ENCODE measurements at places on chromosomes 1 and 21.

- DNase-seq, result no peak
These were observed 218.7 kb downstream of the FMN2 start for GRCh38 chr1:240310226-240310925.

DNA sequence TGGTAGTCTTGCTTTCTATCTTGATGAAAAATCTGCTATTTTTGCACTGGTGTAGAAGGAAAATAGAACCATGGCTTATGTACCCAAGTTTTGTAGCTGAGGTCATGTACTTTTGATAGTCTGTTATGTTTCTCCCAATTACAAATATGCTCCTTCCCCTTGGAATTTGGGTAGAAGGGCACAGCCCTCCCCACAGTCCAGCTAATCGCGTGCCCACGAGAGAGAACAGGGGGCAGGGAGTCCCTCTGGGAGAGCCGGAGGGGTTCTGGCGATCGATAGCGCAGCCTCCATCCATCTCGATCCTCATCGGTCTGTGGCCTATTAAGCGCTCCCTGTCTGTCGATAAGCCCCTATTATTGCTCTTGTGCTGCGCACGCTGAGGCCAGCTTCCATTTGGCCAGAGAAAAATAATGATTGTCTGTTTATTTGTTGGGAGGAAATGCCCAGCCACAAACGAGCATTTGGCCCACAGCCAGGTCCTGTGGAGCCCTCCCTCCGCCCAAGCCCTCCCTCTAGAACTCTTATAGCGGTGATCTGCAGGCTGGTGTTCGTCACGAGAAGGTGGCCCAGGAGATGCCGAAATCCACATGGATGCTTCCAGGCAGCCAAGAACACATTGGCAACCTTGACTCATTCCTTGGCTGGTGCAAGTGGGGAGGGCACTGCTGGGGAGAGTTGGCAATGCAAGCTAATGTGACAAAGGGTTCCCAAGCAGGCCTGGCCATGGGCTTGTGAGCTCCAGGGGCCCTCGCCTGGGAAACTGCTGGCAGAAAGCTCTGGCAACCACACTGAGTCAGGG, 134.7 kb upstream of the TNR start:
- DNase-seq, result no peak

DNA sequence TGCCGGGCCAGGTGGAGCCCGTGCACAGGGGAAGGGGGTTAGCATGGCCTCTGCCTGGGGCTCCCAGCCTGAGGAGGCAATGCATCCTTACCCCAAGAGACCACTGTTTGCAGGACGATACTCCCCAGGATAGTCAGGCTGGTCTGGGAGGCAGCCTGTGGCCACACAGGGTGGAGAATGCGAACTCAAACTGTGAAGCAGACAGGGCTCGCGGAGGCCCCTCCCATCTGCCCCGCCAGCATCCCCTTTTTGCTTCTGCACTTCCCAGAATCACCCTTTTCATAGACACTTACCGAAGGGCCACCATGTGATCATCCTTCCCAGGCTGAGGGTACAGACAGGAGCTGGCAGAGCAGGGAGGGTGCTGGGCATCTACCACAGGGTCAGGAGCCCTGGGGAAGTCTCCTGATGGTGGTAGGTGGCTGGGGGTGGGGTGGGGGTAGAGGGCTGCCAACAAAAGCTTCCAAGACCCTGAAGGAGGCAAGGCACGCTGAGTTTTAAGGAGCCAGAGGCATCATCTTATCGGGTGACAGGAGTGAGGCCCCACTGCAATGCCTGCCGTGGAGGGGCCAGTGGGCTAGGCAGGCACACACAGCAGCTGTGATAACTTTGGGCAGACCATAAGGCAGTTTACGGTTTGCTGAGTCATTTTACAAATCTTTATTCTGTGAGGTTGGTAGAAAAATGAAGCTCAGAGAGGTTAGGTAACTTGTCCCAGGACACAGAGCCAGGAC, 31.3 kb upstream of the BTG2 start:
- no peak for DNase-seq

GRCh38 chr21:18549214-18549905, 145.8 kb upstream of the TMPRSS15 start:
- DNase-seq, result no peak

DNA sequence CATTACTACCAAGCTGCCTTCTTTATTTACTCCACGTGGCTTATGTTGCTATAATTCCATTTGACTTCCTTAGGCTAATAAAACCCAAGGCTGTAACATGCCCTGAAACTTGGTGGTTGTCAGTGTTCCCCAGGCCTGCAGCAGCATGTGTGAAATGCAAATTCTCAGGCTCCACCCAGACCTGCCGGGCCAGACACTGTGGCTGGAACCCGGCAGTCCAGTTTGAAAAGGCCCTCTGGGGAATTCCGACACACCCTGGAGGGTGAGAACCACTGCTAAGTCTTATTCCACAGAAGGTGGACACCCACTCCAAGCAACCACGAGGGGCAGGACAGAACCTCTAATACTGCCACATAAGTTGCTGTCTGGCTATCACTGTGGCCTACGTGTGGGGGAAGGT, 41.4 kb downstream of the URB1 start:
- DNase-seq, result no peak

All from stimulated activated CD4-positive, alpha-beta T cell treated with anti-CD3 and anti-CD28 coated beads, Interleukin-2, amount 100 ng/mL, for 24 hours (primary cell).